Activated T-helper 1 cell treated with anti-CD3 and anti-CD28 coated beads, Interleukin-2, amount 50 U/mL, for 16 hours (primary cell): ENCODE measurements at places on chromosomes 5 and 9.

GRCh38 chr5:73263001-73263710 is 90.2 kb downstream of the TMEM174 start:
- no peak for DNase-seq

- no peak for DNase-seq
Measured at GRCh38 chr5:68053202-68053601, 162.4 kb upstream of the PIK3R1 start.

DNA sequence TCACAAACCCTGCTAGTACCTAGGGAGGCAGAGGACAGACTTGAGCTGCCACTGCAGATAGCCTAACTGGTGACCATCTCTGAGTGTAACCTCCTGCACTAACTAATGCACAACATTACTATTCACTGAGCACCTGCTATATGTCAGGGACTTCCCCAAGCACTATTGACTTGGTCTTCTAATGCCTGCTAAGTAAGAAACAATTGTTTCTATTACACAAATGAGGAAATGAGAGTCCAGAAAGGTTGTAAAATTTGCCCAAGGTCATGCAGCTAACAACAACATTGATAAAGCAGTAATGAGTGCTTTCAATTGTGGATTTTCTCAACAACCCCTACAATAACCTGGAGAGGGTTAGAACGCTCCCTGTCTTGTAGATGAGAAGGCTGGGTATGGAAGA is 183.7 kb downstream of the ZNF462 start:
- no peak for DNase-seq

GRCh38 chr9:217950-218349 is 3.3 kb downstream of the DOCK8 start:
- no peak for DNase-seq
